ENCODE measurements at places on chromosomes 12 and 14.

DNA sequence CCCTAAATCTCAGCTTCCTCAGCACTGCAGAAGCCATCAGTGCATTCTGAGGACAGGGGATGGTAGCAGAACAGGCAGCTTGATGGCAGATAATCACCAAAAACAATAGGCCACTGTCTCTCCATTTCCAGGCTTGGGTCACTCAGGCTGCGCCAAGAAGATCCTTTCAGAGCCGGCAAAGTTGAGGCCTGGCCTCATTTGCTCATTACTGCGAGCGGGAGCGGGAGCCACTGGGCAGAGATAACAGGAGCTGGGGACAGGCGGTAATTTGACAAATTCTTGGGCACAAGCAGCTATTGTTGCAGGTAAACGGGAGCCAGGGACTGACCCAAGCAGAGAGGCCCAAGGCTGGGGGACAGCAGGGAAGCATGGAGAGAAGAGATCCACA lies 2.1 kb downstream of the MSI1 start:
- DNase-seq: no peak

DNA sequence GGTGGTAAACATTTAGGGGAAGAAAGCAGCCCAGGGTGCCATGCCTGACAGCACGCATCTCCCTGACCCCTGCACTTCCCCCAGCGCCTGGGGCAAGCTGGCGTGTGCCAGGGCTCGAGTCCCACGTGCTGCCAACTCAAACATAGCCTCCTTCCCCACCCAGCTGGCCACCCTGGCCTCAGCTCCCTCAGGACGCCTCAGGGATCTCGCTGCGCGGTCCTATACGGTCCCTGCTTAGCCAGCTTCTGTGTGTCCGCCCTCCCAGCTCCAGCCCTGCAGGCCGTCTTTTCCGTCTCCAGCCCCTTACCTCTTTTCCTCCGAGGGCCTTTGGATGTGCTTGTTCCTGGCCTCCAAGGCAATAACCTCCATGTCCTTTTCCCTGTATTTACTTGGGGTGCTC lies 71.0 kb downstream of the TESC start:
- DNase-seq: no peak

DNA sequence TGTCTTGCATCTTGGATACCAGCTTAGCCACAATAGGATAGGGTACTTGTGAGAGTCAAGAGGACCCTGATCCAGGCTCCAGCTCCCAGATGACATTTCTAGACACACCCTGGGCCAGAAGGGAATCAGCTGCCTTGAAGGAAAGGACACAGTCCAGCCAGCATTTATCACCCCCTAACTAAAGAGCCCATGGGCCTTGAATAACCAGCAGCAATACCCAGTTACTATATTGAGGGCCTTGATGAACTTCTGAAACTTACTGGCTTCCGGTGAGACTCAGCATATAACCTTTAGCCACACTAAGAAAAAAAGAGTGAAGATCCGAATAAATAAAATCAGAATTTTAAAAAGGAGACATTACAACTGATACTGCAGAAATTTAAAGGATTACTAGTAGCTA lies 1135.4 kb downstream of the LRFN5 start:
- DNase-seq: no peak

DNA sequence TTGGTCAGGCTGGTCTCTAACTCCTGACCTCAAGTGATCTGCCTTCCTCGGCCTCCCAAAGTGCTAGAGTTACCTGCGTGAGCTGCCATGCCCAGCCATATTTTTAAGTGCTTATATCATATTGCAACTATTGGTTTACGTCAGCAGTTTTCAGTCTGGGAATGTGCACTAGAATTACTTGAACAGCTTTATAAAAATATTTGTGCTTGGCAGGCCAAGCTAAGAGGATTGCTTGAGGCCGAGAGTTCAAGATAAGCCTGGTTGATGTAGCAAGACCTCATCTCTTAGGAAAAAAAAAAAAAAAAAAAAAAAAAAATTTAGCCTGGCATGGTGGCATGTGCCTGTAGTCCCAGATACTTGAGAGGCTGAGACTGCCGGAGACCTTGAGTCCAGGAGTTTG lies 17.1 kb downstream of the KIAA0586 start:
- no peak for DNase-seq

- no peak for DNase-seq
These were observed 11.4 kb downstream of the ANKRD9 start for GRCh38 chr14:102497998-102498677.

DNA sequence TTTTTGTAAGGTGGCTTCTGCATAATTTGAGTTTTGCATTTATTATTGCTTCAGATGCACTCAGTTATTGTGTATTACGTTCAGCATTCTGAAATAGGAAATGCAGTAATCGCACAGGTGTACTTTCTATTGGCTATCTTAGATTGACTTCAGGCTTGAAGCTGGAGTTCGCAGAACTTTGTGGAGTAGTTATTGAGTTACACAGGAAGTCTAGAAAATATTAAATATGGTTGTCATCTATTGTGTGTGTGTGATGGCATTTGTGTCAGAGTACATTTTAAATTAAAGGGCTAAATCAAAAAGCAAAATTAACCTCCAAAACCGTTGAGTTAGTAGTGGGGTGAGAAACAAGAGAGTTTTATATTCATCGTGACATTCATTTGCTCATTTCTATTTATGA lies 2.7 kb downstream of the ARID2 start:
- no peak for DNase-seq
